ENCODE measurements at places on chromosomes 4 and X. TPM values are rescaled to one million over a fixed set of nuclear protein-coding genes. Genes with fewer than 3 reads are reported as not detected.

The TGIF2LX gene
- not detected for total RNA-seq

The ASB5 gene
- total RNA-seq = not detected

The CACNA1F gene
- not detected for total RNA-seq

The CXCL11 gene
- total RNA-seq = not detected

DNA sequence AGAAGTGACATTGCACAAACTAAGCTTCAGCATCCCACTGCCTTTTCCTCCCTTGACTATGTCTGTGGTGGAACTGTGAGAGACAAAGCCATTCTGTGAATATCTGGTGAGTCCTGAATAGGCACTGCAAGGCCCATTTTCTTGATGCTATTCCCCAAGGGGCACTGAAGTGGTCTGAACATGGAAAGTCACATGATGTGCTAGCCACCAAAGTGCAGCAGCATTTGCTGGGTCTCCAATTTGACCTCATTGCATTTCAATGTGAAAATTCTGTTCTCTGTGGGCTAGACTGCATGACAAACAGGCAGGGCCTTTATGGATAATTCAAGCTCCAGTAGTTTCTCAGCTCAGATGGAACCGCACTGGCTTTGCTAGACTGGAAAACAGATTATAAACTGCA, 627.4 kb upstream of the BOD1L1 start:
- DNase-seq = no peak

- DNase-seq = no peak
Measured at GRCh38 chrX:16240968-16241367, 73.7 kb downstream of the MAGEB17 start.

- DNase-seq = no peak
Measured at GRCh38 chr4:34362654-34363053, 1881.7 kb downstream of the ARAP2 start.

- no peak for DNase-seq
Measured at GRCh38 chr4:100493756-100494155, 24.1 kb downstream of the EMCN start.

- DNase-seq = no peak
Measured at GRCh38 chr4:6422866-6423265, 49.5 kb downstream of the PPP2R2C start.

- no peak for DNase-seq
Measured at GRCh38 chr4:62627141-62627540, 1427.0 kb downstream of the ADGRL3 start.

GRCh38 chr4:169437299-169438047, 166.7 kb upstream of the SH3RF1 start:
- no peak for DNase-seq

DNA sequence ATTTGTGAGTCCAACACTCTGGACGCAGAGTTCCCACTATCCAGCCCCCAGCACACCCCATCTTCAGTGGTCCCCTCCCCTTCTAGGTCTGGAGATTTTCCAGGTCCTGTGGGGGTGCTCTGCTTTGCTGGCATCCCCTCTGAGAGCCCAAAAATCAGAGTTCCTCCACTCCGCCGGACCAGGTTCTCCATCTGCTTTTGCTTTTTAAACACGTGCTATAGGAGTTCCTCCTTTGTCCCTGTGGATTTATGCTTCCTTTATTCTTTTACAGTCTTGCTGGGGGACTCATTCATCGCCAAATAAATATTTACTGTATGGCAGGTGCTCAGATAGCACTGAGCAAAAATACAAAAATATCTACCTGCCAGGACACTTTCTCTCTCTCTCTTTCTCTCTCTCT, 324.7 kb downstream of the STK32B start:
- no peak for DNase-seq

GRCh38 chrX:119579414-119579813, 5.1 kb downstream of the UBE2A start:
- DNase-seq = no peak

- no peak for DNase-seq
Measured at GRCh38 chr4:138090918-138091676, 151.1 kb downstream of the SLC7A11 start.

DNA sequence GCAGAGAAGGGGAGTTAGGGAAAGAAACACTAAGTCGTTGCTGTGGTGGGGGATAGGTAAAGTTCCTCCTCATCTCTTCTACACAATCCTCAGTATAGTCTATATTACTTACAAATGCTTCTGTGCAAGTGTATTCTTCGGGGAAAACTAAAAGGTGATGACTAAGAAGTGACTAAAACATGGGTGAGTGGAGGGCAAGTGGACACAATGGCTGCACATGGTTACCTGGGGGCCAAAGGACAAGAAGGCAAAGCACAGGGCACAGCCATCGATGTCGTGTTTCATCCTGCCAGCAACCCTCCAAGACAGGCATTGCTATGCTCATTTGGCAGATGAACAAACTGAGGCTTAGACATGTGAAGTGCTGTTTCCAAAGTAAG, 35.5 kb upstream of the CCKAR start:
- peak; percentile 18 for DNase-seq

DNA sequence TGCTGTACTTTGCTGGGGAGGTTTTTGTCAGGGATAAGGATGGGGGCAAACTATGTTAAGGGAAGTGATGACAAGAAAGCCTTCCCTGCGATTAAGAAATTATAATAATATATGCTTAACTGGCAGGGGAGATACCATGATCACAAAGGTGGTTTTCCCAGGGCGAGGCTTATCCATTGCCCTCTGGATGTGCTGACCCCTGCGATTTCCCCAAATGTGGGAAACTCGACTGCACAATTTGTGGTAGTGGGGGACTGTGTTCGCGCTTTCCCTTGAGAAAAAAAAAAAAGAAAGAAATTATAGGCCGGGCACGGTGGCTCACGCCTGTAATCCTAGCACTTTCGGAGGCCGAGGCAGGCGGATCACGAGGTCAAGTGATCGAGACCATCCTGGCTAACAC, 24.5 kb downstream of the SLC25A43 start:
- no peak for DNase-seq

GRCh38 chr4:151687021-151687640, 73.7 kb downstream of the GATB start:
- DNase-seq = no peak

DNA sequence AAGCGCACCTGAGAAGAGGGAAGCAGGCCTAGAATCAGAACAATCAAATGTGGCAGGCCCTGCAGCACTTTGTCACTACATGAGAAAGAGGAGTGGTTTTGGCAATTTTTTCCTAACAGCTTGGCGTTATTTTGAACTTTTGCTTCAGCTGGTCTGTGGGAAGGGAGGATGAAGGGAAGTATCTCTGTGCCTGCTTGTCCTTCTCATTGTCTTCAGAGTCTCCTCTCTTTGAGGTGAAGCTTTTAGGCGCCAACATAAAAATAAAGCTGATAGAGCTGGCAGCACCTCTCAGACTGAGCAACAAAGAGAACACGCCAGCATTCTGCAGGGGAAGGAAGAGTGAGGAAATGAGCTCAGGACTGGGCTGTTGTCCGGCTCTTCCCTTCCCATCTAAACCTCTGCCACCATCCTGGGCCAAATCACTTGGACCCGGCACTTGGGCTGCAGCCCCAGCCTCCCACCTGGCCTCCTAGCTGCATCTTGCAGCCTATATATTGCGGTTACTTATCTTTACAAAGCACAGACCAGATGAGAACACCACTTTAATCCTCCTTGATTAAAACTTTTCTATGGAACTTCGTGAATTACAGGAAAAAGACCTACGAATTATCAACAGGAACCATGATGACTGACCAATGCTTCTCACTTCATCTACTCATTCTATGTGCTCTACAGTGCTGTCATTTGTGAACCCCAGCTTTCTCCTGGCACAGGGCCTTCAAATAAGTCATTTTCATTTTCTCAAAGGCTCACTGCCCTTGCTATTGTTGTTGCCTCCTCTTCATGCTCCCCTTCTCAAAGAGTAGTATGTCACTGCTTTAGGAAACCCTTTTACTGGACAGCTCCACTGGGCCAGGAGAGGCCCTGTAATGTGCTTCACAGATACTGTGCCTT, 476.4 kb upstream of the HS3ST1 start:
- no peak for DNase-seq

- DNase-seq = peak; percentile 70
Measured at GRCh38 chr4:147360301-147360700, 120.6 kb upstream of the EDNRA start.

GRCh38 chrX:111165902-111166301, 69.9 kb downstream of the PAK3 start:
- DNase-seq = no peak

DNA sequence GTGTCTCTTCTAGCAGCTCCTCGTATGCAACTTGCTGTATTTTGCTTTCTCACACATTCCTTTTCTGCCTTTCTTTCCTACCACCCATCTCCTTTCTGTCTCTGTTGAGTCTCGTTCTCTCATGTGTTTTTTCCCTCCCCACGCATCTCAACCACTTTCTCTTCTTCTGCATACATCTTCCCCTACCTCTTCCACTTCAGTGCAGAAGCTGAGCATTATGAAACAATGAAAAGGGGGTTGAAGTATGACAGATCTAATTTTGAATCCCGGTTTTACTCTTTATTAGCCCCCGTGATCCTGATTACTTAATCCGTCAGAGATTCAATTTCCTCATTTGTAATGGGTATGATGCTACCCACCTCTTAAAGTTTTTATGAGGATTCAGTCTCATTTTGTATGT, 7.3 kb downstream of the FAM241A start:
- no peak for DNase-seq

- no peak for DNase-seq
Measured at GRCh38 chrX:49199315-49199595, 738 bp downstream of the SYP start.

GRCh38 chrX:111262086-111262485, 8.2 kb downstream of the CAPN6 start:
- no peak for DNase-seq

DNA sequence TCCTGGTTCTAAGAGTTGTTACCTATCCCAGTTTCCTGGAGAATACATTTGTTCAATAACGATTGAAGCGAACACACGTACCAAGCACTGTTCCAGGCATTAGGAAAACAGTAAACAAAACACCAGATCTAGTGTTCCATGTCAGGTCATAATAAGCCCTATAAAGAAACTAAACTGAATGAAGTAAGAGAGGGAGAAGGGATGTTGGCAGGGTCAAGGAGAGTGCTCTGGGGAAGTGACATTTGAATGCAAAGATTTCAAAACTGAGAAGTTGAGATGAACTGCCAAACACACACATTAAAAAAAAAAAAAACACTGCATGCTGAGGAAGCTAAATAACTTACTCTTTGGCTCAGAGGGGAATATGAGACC, 14.4 kb upstream of the ENAM start:
- no peak for DNase-seq

GRCh38 chr4:105859233-105859632, 36.0 kb upstream of the NPNT start:
- peak; percentile 41 for DNase-seq

- no peak for DNase-seq
Measured at GRCh38 chr4:81180916-81181315, 34.1 kb downstream of the PRKG2 start.

GRCh38 chr4:180827232-180828009, 1415.8 kb upstream of the TENM3 start:
- DNase-seq = peak; percentile 47

GRCh38 chrX:137428221-137428661, 137.7 kb upstream of the ZIC3 start:
- no peak for DNase-seq

- no peak for DNase-seq
Measured at GRCh38 chr4:184280591-184281071, 63.0 kb upstream of the ENPP6 start.

GRCh38 chr4:145489556-145489955, 7.9 kb downstream of the SMAD1 start:
- DNase-seq = no peak

DNA sequence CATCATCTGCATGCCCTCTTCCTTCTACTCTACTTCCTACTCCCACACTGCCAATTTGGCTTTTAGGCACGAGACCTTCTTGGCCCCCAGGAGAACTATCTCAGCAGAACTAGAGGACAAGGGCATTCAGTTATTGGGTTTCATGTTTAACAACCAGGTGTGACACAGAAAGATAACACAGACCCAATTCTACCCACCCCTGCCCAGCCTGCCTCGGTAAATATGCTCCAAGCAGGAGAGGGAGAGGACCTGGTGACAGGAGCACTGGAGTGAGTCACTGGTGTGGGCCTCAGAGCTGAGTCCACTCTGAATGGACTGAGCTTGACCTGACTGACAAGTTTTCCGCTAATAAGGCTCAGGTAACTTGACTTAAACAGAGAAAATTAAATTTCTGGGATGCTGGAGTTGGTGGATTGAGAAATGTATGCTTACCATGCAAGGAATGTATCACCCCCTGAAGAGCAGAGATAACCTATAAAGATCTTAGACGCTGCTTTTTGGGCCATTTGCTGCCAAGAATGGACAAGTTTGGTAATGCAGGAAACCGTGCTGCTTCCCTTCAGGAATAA, 52.5 kb downstream of the CASP3 start:
- DNase-seq = no peak

DNA sequence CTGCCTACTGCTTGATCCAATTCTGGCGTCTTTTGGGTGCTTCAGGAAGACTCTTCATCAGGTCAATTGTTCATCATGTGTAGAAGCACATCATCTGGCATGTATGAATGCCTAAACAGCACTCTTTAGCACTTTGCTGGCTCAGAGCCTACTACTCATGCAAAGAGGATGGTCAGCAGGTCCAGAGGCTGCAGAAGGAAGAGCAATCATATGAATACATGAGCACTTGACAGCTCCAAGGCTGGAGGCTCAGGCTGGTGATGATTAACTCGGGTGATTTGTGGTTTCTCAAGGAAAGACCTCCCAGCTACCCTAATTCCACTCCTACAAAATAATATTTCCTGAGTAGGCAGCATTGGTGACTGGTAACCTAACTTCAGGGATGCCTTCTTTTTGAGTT, 103.8 kb upstream of the CXCL13 start:
- DNase-seq = peak; percentile 59

GRCh38 chr4:40216622-40217366, 20.0 kb downstream of the RHOH start:
- no peak for DNase-seq

DNA sequence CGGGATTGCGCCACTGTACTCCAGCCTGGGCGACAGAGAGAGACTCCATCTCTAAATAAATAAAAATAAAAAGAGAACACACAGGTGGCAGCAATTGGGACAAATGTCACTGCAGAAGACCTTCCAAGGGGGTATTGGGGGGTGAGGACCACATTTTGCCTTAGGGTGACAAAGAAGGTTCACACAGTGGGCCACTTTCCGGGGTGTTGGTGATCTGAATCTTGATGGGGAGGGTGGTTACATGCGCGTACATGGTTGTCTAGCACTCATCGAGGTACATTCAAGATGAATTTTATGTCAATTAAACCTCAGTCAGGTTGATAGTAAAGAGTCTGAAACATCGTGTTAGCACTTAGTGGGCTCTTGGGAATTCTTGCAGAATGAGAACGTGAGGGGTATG, 20.5 kb upstream of the TMSB4X start:
- DNase-seq = no peak
